ENCODE measurements at places on chromosomes 16 and 17.
A peak's percentile ranks its signal among the peaks of the same experiment; 100 is the strongest.

DNA sequence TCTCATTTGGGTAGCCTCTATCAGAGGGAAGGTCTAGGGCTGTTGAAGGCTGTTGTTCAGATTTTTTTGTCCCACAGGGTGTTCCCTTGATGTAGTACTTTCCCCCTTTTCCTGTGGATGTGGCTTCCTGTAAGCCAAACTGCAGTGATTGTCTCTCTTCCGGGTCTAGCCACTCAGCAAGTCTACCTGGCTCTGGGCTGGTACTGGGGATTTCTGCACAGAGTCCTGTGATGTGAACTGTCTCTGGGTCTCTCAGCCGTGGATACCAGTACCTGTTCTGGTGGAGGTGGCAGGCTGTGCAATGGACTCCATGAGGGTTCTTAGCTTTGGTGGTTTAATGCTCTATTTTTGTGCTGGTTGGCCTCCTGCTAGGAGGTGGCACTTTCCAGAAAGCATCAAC, 23.3 kb upstream of the CCR7 start:
- no peak for DNase-seq

GRCh38 chr16:57146735-57147134, 39.1 kb downstream of the PSME3IP1 start:
- DNase-seq = no peak

- no peak for DNase-seq
Observed at GRCh38 chr16:50038756-50039529, 13.9 kb downstream of the CNEP1R1 start.

GRCh38 chr17:78397681-78398101, 19.2 kb downstream of the PGS1 start:
- no peak for DNase-seq

- peak; percentile 33 for DNase-seq
Observed at GRCh38 chr17:37743875-37744632, 805 bp downstream of the HNF1B start.

DNA sequence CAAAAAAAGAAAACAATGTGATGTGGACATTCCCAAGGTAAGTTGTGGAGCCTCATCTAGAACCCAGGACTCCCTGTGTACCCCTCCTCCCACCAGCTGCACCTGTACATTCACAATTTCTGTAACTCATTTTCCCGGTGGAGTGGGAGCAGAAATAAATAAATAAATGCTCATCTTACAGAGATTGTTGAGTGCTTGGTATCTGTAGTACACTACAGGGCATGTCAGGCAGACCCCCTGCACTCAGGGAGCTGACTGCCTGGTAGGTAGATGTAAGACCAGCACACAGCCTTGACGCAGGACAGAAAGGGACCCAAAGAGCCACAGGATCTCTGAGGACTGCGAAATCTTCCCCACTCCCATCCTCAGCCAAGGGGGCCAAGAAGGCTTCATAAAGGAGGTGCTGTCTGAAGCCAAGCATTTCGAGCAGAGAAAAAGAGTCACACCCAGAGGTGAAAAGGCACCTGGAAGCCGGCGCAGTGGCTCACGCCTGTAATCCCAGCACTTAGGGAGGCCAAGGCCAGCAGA, 6.5 kb downstream of the EIF1 start:
- DNase-seq = no peak

DNA sequence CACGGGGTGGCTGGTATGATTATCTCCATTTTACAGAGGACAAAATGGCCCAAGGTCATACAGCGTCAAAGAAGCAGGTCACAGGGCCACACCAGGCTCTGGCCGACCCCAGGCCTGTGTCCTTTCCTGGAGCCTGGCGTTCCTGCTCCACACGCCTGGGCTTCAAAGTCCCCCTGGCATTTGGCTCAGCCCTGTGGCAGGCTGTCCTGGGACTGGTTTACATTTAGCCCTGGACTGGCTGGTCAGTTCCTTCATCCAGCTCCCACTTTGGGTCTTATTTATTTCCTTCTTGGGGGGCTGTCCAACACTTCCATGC, 15.3 kb downstream of the TBX2 start:
- DNase-seq = no peak

GRCh38 chr17:45263477-45263860, 1.6 kb upstream of the SPATA32 start:
- DNase-seq = no peak

DNA sequence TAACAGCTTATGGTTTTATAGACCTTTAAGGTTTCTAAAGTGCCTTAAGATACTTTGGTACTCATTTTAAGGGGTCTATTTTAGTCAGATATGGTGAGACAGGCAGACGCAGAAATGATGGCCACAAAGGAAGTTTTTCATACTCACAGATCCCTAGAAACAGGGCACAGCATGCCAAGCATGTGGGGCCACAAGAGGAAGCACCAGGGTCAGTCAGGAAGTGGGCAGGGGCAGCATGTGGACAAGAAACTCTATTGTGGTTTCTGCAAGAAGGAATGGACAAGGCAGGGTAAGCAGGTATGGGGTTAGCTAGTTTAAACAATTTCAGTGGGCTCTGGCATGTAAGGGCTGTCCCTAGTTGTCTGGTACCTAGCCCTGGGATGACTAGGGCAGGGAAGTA, 8.5 kb downstream of the EFCAB3 start:
- no peak for DNase-seq

GRCh38 chr16:78926723-78927210, 673.8 kb downstream of the MAF start:
- no peak for DNase-seq

GRCh38 chr16:85469929-85470590, 143.1 kb upstream of the GSE1 start:
- DNase-seq = no peak

GRCh38 chr16:89374393-89374960, 115.9 kb downstream of the ANKRD11 start:
- no peak for DNase-seq

DNA sequence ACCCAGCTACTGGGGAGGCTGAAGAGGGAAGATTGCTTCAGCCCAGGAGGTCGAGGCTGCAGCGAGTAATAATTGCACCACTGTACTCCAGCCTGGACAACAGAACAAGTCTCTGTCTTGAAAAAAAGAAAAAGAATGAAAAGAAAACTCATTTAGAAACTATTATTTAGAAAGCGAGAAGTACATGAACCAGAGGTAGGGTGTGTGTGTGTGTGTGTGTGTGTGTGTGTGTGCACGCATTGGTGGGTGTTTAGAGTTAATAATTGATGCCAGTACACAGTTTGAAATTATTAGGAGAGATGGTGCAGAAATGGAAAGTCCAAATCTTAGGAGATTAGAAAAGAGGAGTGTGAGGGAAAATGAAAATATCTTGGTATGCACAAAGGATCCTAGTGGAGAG, 106.6 kb downstream of the MRTFB start:
- DNase-seq = no peak

GRCh38 chr16:58563235-58563634, 47.9 kb downstream of the SETD6 start:
- peak; percentile 22 for DNase-seq

- DNase-seq = no peak
Observed at GRCh38 chr17:57603546-57603945, 141.6 kb downstream of the CCDC182 start.

GRCh38 chr16:23365602-23366240, 63.6 kb downstream of the SCNN1B start:
- DNase-seq = no peak

DNA sequence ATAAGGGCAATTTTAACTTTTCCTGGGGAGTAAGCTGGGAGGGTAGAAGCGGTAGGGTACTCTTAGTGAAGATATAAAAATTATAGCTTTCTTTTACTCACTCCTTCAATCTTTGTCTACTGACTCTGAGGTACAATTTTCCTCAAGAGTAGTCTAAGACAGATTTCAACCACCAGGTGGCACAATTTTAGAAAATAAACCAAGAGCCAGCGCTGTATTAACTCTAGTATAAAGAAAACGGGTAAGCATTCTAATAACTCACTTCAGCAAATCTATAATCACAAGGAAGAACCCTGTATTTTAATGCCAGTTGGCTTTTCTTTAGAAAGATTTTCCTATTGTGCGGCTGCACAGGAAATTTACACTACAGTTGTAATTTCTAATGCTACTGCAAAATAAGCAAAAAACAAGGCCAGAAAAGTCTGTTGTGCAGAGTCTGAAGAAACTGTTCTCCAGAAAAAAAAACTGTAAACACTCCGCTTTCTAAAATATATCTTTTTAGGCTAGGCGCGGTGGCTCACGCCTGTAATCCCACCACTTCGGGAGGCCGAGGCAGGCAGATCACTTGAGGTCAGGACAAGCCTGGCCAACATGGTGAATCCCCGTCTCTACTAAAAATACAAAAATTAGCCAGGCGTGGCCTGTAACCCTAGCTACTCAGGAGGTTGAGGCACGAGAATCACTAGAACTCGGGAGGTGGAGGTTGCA, 1.9 kb downstream of the CMC2 start:
- DNase-seq = peak; percentile 36

DNA sequence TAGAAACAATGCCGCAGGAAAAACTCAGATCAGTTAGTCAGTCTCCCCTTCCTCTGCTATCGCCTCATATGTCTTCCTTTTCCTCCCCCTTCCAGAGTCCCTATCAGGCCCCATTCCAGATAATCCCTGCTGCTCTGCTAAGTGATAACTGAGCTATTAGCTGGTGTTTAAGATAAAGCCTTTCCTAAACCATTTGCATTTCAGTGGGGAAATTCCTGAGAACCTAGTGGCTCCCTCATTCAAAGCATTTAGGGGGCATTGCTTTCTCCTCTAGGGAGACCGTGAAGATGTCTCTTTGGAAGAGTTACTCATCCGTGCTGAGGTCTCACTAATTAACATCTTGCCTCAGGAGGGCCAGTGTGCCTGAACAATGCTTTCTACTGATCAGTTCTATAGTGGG, 401.6 kb downstream of the NPIPA7 start:
- DNase-seq = no peak

GRCh38 chr16:12462426-12463280, 341.0 kb downstream of the CPPED1 start:
- DNase-seq = no peak

- DNase-seq = no peak
Observed at GRCh38 chr17:66716236-66717026, 118.5 kb upstream of the CACNG5 start.

All from RCC 7860 (cell line).